ENCODE measurements at places on chromosomes 13 and 19.
A peak's percentile ranks its signal among the peaks of the same experiment; 100 is the strongest.

GRCh38 chr19:41869374-41869955 is 7.6 kb upstream of the CD79A start:
- no peak for DNase-seq

DNA sequence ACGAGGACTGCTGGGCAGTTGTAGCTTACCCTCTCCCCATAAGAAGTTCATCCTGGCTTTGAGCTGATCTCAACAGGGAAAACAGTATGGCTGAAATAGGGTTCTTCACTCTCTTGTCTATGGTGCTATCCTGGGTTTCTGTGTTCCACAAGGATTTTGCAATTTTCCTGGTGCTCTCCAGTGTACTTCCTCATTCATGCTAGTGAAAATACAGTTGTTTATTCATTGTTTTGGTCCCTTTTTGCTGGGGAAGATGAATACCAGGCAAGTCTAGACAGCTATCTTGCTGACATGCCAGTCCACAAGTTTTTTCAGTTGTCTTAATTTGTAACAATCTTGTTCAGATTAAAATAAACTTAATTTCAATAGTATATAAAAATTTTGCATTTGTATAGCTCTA is 306.5 kb downstream of the DLEU7 start:
- DNase-seq, result no peak

- DNase-seq, result no peak
Observed at GRCh38 chr19:19106056-19106551, 32.2 kb downstream of the TMEM161A start.

- DNase-seq, result no peak
Observed at GRCh38 chr19:800360-801029, 3.2 kb downstream of the PTBP1 start.

DNA sequence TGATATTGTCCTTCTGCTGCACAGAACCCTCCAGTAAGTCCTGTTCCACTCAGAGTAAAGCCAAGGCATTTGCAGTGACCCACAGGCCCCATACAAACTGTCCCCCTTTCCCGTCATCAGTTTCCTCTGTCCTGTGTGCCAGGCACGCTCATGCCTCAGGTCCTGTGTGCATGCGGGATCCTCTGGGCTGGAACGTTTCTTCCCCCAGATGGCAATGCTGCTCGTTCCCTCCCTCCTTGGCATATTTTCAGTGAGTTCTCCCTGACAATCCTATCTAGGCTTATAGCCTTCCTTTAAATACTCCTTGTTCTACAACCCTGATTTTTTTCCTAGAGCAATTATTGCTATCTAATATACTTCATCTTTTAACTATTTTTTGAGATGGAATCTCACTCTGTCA is 5.7 kb downstream of the OPA3 start:
- DNase-seq, result no peak

DNA sequence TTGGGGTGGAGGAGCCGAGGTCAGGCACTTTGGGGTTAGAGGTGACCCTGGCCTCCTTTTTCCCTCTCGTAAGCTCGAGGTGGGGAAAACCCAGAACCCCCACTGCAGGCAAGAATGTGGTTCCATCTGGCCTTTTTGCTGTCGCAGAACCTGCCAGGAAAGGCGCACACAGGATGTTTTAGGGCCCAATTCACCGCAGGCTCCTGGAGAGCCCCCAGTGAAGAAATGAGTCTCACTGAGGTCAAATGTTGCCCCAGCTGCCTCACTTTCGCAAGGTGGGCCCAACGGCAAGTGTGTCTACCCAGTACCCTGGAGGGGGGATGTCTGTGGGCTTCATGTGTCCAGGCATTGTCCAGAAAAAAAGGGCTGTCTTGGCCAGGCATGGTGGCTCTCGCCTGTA is 61.8 kb downstream of the PEX11G start:
- no peak for DNase-seq

DNA sequence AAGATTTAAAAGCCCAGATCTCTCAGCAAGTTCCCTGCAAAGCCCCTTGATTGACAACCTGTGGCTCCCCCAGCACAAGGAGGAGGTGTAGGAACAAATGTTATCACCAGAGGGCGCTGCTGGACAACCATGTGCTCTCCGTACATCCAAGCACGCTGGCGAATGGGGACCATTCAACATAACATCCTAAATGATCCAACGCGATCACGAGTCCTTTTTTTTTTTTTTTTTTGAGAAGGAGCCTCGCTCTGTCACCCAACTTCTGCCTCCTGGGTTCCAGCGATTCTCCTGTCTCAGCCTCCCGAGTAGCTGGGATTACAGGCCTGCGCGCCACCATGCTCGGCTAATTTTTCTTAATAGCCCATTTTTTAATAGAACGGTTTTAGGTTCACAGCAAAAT is 52.0 kb downstream of the NWD1 start:
- peak; percentile 66 for DNase-seq

- no peak for DNase-seq
Observed at GRCh38 chr13:110546378-110546777, 15.1 kb downstream of the RAB20 start.

- no peak for DNase-seq
Observed at GRCh38 chr19:38145623-38146022, 78.4 kb downstream of the DPF1 start.

GRCh38 chr13:80562433-80563156 is 221.7 kb upstream of the SPRY2 start:
- DNase-seq, result no peak

DNA sequence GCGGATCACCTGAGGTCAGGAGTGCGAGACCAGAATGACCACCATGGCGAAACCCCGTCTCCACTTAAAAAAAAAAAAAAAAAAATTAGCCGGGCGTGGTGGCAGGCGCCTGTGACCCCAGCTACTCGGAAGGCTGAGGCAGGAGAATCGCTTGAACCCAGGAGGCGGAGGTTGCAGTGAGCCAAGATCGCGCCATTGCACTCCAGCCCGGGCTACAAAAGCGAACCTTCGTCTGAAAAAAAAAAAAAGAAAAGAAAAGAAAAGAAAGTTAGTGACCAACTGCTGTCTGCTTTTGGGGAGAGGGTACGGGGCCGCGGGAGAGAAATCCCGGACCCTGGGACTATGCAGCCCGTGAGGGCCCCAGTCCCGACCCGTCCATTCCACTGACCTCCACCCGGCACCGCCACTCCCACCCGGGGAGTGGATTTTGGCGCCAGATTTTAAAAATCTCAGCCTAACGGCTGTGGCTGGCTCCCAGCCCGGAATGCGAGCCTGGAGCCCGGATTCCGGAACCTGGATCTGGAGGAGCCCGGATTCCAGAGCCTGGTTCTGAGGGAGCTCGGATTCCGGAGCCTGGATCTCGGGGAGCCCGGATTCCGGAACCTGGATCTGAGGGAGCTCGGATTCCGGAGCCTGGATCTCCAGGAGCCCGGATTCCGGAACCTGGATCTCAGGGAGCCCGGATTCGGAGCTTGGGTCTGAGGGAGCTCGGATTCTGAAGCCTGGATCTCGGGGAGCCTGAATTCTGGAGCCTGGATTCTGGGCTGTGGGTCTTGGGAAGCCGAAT is 6.1 kb upstream of the LMNB2 start:
- DNase-seq, result peak; percentile 95

- peak; percentile 88 for DNase-seq
Observed at GRCh38 chr13:40060296-40061007, 405.0 kb downstream of the COG6 start.

GRCh38 chr19:41226874-41227390 is 7.9 kb downstream of the AXL start:
- DNase-seq, result no peak

- DNase-seq, result no peak
Observed at GRCh38 chr13:21181671-21182070, 5.2 kb downstream of the MRPL57 start.

DNA sequence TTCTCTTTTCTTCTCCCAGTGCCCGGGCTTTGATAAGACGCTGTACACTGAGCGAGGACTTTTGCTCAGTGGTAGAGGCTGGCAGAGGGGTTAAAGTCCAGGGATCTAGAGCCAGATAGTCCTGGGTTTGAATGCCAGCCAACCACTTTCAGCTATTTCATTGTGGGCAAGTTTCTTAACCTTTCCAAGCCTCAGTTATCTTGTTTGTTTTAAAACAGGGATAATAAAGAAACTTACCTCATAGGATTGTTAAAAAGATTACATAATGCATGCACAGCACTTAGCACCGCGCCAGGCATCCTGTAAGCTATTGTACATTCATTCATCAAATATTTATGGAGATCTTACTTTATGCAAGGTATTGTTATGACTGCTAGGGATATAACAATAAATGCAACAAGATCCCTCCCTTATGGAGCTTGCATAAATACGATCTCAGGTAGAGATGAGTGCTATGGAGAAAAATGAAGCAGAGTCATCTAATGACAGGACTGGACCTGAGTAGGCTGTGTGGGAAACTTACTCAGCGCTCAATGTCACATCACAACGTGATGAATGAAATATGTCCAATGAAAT is 70.8 kb downstream of the LNX2 start:
- DNase-seq, result no peak

DNA sequence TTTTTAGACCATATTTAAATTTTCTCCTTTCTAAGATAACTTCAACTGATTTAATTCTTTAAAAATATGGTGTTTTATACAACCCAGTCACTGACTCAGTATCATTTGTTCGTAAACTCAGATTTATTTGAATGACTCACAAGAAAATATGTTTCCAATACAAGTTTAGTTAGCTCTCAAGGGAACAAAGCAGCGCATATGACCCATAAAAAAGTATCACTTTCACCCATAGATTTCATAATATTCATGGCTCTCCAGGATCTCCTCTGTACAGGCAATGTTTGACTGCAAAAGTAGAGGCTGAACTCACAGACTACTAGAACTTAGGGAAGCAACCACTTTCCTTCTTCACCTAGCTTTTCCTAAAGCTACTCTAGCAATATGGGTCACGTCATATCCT is 405.6 kb upstream of the PCDH9 start:
- no peak for DNase-seq

DNA sequence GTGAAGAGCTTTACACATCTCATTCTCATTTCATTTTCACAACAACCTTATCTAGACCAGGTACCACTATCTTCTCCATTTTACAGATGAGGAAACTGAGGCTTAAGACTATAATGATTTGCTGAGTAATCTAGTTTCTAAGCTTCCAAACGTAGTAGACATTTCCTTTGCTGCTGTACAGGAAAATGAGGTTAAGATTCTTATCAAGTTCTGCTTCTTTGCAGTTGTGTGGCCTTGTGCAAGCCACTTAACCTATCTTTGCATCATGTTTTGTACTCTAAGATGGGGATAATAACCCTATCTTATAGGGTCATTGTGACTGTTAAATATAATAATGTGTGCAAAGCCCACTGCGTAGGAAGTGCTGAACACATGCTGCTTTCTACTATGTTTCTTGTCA is 307.9 kb downstream of the HS6ST3 start:
- DNase-seq, result no peak

DNA sequence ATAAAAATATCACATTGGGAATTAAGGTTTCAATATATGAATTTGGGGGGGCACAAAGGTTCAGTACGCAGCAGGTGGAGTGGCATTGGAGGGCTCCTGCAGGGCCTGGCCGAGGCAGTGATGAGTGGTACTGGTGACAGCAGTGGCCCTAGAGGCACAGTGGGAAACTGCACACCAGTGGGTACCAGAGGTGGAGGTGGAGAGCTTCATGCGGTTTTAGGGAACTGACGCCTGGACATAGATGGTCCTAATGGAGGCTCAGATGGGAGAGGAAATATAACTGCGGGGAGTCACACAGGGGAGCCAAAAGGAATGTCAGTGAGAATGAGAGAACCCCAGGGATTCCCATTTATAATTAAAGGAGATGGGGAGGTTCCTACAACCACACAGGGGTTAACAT is 156.2 kb downstream of the COG6 start:
- no peak for DNase-seq

- DNase-seq, result no peak
Observed at GRCh38 chr13:51291341-51291740, 48.1 kb upstream of the SERPINE3 start.

- DNase-seq, result peak; percentile 19
Observed at GRCh38 chr13:34657716-34658115, 284.4 kb upstream of the NBEA start.

Measured in astrocyte of the cerebellum (primary cell).